Activated CD4-positive, alpha-beta T cell treated with anti-CD3 and anti-CD28 coated beads, Interleukin-2, amount 10 ng/mL, durations not matched to agents 7 days and 5 days (primary cell): ENCODE measurements at places on chromosomes 6 and 20. TPM values are rescaled to one million over a fixed set of nuclear protein-coding genes. Genes with fewer than 3 reads are reported as not detected.

PRL gene
- total RNA-seq: not detected

MAP3K5 gene
- total RNA-seq: 23.4 TPM

MEP1A gene
- total RNA-seq: not detected

TSPO2 gene
- total RNA-seq: not detected

HLA-G gene
- 1.3 TPM for total RNA-seq

MTFR2 gene
- total RNA-seq: 23.9 TPM

CGA gene
- not detected for total RNA-seq

HUS1B gene
- 1.6 TPM for total RNA-seq

- peak; percentile 79 for DNase-seq
Observed at GRCh38 chr6:33199687-33200218, 712 bp downstream of the RXRB start.

GRCh38 chr20:5096463-5096862, 23.3 kb downstream of the PCNA start:
- no peak for DNase-seq

DNA sequence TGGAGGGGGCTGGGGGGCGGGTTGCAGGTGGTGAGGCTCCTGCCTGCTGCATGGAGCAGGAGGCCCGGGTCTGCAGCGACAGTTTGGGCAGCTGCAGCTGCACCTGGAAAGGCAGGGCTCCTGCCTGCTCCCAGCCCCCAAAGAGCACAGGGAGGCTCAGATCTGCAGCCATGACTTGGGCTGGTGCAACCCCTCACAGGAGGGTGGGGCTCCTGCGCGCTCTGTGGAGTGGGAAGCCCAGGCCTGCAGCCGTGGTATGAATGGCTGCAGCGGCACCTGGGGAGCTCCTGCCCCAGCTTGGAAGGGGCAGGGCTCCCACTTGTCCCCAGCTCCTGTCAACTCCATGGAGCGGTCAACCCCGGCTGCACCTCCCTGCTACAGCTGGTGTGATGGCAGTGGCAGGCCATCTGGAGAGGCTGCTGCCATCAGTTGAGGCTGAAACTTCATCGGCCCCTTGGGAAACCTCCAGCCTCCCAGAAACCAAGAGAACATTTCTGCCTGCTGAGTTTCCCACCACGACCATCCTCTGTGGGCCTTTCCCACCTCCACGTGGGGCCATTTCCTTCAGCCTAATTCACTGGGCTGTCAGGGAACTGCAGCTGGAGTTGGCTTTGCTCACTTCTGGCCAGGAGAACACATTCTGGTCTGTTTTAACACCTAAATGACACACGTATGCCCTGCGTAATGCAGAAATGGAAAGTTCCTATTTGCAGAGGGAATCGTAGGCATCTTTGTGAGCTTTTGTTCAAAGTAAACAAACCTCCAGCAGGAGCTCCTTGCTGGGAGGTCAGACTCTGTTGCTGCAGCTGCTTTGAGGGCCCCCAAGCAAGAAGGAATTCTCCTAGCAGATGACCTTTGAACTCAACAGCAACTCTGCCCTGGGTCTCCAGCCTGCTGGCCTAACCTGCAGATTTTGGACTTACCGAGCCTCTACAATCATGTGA, 429.0 kb downstream of the PREX1 start:
- DNase-seq: no peak

- no peak for DNase-seq
Observed at GRCh38 chr20:47256668-47257236, 99.7 kb downstream of the ZMYND8 start.

- no peak for DNase-seq
Observed at GRCh38 chr6:10559522-10560152, 38.5 kb downstream of the GCNT2 start.

DNA sequence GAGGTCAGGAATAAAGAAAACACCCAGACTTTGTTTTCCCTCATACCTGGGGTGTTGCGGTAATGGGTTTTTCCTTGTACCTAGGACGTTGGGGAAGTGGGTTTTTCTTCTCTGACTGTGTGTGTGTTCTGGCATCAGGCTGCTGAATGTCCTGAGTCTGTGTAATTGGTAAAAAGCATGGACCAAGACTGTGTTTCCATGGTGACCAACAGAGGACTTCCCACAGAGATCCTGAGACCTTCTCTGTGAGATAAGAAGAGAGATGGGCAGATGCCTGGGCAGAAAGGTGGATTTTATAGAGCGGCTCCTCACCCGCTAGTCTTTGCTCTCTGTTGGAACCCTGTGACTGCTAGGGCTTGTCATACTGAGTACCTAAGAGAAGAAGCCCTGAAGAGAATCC, 135.4 kb upstream of the GGTLC1 start:
- no peak for DNase-seq

DNA sequence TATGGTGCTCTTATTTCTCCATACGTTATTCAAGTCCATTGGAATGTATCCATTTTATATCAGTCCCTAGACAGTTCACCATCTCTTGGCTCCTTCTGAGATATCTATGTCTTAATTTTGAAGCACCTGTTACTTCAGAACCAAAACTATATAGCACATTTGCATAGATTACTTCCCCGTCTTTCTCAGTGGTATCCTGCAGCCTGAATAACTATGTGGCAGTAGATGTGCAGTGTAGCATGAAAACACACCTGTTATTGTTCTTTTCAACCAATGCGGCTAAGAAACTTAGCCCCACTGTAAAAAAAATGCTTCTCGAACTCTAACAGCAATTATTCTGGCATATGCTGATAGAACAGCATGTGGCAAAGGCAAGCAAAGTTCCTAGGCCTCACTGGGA, 1184.4 kb upstream of the ADGRB3 start:
- no peak for DNase-seq

- DNase-seq: no peak
Observed at GRCh38 chr6:30495993-30496392, 6.7 kb downstream of the HLA-E start.

- DNase-seq: no peak
Observed at GRCh38 chr6:105317607-105318533, 85.0 kb downstream of the PREP start.

- DNase-seq: no peak
Observed at GRCh38 chr6:101705866-101706265, 312.4 kb downstream of the GRIK2 start.

GRCh38 chr6:159718634-159719033, 8.7 kb upstream of the WTAP start:
- no peak for DNase-seq
